ENCODE measurements at places on chromosomes 16 and 17.

DNA sequence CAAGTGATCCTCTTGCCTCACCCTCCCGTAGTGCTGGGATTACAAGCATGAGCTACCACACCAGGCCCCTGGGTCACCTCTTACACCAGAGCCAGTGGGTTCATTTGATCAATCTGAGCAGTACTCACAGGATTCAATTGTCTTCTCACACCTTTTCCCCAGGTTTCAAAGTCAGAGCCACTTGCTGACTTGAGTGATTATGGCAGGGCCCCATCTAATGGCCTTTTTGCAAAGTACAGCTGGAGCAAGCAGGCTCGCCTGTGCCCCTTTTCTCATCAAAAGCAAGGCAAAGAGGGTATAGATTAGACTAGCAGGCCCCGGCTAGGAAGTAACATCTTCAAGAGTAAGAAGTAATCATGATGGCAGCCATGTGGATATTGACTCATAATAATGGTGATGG, 114.8 kb upstream of the NOL11 start:
- DNase-seq: peak; percentile 4

- DNase-seq: no peak
These were observed 47.1 kb downstream of the ABCA8 start for GRCh38 chr17:68908045-68908444.

DNA sequence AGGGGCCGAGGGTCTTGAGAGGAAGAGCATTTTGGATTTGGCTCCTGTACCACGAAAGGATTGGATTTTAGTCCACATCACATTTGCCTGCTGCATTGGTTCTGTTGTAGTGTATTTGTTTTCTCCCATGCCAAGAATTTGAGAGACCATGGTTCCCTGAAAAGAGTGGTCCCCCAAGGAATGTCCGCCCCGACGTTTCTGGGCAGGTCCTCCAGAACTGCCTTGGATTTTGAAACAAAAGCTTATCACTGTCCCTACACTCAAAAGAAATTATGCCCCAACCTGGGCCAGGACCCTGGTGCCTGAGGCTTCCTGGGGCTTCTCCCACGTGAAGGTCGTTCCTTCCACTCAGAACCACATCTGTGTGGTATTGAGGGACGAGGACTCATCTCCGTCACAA, 10.8 kb downstream of the NTN1 start:
- no peak for DNase-seq

- DNase-seq: no peak
These were observed 222.3 kb upstream of the TBX2 start for GRCh38 chr17:61177351-61177750.

DNA sequence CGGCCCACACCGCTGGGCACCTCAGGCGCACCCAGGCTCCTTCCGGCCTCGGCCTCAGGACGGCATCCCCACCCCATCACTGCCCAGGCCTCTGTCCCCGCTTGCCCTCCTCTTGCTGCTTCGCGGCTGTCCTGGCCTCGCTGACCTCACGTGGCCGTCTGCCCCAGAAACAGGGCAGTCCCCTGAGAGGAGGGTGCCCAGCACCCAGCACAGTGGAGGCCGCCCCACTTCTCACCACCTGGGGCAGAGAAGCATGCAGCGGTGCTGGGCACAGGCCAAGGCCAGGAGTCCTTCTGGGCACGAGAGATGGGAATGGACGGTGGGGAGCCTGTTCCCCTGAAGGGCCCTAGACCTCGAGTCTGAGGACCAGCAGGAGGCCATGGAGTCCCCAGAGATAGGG, 8.9 kb downstream of the HAGH start:
- no peak for DNase-seq

DNA sequence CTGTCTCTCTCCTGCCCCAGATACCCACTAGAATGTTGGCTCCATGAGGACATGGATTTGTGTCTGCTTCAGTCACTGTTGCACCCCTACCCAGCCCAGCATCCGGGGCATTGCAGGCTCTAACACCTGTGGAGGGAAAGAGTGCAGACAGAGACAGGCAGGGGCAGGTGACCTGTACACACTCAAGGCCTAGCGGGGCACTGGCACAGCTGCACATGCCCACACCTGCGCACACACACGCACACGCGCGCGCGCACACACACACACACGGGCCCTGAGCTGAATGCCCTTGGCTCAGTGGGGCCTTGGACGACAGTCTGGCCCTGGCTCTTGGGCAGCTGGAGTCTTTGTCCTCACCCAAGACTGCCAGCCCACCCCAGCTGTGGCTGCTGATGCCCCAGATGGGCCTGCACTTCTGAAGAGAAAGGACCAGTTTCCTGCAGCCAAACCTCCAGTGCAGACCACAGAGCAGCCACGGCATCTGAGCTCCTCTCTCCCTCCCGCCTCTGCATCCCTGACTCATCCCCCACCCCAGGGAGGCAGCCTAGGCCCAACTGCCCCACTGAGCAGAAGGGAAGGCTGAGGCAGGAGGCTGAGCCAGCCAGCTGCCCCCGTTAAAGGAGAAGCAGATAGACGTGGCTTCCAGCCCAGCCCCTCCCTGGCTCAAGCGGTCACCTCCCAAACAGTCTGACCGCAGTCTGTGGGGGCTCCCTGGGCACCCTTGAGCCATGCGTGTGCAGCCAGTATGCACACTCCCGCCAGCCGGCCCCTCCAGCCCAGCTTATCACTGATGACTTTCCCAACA, 12.3 kb upstream of the RAI1 start:
- no peak for DNase-seq

- DNase-seq: no peak
These were observed 172.4 kb downstream of the PMP22 start for GRCh38 chr17:15092762-15093161.

DNA sequence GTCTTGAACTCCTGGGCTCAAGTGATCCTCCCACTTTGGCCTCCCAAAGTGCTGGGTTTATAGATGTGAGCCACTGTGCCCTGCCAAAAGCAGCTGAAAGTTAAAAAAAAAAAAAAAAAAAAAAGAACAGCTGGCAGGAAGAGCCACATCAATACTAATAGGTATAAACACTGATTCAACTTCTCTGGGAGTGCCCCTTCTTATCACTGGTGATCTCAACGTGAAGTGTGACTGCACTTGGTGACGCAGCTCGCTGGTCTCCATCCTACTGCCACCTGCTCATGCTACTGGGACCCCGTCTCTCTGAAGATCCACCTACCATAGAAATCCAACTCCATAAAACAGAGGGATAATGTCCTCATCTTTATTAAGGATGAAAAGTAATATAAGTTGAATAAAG, 40.8 kb downstream of the RNF157 start:
- DNase-seq: peak; percentile 44

DNA sequence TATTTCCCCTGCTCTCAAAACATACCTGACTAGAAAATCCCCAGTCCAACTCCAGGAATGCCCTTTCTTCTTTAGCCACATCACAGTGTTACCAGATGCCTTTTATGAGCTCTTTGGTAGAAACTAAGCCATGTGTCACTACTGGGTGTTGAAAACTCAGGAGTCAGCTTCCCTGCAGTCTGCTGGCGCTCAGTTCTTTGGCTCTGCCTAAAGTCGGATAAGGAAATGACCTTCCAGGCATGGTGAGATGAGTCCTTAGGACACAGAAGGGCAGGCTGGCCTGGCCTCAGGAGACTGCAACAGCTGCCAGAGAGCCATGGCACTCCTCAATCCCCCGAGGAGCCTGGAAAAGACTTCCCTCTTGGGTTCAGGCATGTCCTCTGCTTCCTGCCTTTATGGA, 89.1 kb downstream of the CDH13 start:
- DNase-seq: no peak

GRCh38 chr16:84036982-84037425, 5.6 kb downstream of the SLC38A8 start:
- no peak for DNase-seq

- no peak for DNase-seq
These were observed 32.8 kb downstream of the MYO15A start for GRCh38 chr17:18141210-18141803.

GRCh38 chr17:81221371-81221841, 1.4 kb downstream of the CEP131 start:
- no peak for DNase-seq

DNA sequence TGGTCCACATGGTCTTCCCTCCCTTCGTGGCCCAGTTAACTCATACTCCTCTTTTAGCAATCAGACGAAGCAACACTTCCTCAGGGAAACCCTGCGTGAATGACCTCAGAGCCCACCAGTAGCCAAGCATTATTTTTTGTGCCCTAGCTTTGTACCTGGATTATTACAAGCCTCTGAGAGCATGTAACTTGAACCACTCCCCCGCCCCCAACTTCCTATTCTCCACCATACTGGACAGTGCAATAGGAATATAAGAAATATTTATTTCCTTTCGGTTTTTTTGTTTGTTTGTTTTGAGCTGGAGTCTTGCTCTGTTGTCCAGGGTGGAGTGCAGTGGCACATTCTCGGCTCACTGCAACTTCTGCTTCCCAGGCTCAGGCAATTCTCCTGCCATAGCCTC, 2.9 kb downstream of the CPPED1 start:
- DNase-seq: no peak

DNA sequence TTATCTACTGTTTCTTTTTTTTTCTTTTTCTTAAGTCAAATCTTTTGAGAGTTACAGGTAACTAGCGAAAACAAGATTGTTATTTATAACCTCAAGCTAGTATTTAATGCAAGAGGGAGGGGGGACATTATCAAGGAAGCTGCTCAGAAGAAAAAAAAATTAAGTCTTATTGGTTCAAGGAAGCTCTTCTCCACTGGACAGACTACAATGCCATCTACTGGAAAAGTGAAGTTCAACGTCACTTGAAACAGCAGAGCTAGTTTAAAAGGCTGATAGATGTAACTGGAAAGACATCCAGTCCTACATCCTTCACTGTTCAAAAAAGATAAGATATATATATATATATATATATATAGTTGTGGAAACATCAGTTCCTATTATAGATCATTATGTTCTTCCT, 418.0 kb upstream of the PSMD7 start:
- no peak for DNase-seq

DNA sequence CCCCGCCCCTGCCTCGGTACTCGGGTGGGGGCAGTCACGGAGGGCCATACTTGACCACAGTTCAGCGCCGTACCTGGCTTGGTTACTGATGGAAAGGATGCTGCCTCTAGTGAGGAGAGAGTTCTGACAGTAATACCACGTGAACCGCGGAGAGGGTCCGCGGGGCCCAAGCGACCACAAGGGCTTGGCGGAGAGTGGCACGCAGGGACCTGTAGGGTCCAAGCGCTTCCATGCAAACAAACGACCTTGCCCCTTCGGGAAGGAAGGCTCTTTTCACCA, 9.2 kb downstream of the KDM6B start:
- DNase-seq: no peak

DNA sequence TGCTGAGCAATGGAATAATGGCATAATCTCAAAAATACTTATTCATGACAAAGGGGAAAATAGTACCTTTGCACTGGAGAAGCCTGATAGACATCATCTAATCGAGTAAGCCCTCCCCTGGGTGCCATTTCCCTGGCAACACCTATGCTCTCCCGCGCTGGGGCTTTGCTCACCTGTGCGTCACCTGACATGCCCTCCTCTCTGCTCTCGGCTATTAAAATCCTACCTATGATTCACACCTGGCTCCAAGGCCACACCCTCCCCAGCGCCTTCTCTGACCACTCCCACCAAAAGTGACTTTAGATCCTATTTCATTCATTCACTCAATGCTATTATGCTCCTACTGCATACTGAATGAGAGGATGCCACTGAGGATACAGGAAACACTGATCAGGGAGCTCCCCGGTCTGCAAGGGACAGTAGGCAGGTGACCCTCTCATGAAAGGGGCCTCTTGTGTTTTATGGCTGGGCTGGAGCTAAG, 83.9 kb downstream of the NT5M start:
- no peak for DNase-seq

DNA sequence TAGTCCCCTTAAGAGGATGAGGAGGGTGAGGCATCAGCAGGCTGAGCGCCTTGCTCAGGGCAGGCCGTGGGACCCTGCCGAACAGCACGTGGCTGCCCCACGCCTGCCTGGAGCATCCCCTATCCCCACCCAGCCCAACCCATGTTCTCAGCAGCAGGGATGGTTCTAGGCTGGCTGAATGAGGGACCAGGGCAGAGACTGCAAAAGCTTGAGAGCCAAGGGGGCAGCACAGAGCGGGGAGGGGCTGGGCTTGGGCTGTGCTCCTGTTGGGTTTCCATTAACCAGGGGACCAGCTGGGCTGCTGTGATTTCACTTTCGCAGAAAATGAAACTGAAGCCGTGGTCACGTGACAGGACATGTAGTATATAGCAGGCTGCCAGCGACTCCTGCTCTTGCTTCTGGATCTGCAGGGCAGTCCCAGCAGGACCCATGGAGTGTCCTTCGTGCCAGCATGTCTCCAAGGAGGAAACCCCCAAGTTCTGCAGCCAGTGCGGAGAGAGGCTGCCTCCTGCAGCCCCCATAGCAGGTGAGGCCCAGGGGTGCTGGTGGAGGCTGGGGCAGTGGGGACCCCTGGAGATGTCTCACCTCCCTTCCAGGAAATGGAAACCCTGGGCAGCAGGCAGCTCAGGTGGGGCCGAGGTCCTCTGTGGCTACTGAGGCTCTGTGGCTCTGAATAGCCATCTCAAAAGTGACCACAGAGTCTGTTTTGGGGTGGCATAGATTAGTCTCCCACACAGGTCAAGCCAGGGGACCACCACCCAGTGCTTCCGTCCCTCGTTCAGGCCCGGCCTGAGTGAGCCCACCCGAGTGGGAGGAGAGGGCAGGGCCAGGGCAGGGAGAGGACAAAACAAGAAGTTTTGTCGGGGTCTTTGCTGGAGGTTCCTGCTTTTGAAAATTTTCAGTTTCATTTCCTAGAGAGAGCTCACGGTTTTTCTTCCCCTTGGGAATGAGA, 2.9 kb downstream of the RNF213 start:
- DNase-seq: peak; percentile 77

- no peak for DNase-seq
These were observed 104.7 kb upstream of the ADAMTS18 start for GRCh38 chr16:77539421-77540034.

DNA sequence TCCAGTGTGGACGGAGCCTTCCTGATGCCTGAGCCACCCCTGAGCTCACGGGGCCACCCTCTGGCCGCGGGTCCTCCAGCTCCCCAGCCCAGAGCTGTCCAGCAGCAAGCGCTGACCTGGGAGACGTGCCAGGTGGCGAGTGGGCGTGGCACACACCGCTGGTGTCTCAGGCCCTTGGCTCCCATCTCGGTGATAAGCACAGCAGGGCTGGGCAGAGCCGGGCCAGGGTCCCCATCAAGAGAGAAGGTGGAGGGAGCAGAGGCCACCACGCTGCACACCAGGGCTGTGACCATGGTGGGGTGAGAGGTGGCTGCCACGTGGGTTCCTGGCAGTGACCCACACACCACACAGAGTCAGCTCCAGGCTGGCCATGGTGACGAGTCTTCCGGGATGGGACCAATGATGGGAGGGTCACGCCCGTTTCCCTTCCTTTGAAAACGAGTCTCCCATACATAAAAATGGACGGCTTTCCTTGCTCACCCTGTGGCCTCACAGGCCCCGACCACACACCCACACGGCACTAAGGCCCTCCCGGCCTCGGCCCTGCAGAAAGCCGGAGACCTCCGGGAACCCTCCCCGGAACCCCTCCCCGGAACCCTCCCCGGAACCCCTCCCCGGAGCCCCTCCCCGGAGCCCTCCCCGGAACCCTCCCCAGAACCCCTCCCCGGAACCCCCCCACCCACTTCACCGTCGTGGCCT, 16.8 kb downstream of the UTS2R start:
- DNase-seq: no peak
